ENCODE measurements at places on chromosomes 7 and 10.

DNA sequence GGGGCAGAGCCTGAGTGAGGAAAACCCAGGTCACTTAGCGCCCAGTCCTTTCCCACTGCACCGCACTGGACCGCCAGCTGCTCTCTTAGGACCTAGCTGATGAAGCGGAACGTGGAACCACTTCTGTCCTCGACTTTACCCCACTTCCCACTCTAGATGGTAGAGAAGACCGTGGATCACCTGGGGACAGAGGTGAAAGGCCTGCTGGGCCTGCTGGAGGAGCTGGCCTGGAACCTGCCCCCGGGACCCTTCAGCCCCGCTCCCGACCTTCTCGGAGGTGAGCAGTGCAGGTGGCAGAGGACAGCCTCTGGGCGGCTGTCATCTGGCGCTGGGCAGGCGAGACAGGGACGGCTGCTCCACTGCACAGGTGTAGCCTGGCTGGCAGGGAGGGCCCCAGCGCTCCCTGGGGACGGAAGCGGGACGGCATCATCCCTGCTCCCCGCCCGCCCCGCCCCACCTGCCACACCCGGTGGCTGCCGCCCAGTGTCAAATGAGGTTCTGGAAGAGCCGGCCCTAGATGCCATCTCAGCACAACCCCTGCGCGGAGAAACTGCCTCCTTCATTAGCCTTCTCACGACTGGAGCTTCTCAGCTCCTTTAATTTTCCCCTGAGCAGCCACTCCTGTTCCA is 11.7 kb downstream of the PLAC9 start:
- no peak for DNase-seq

DNA sequence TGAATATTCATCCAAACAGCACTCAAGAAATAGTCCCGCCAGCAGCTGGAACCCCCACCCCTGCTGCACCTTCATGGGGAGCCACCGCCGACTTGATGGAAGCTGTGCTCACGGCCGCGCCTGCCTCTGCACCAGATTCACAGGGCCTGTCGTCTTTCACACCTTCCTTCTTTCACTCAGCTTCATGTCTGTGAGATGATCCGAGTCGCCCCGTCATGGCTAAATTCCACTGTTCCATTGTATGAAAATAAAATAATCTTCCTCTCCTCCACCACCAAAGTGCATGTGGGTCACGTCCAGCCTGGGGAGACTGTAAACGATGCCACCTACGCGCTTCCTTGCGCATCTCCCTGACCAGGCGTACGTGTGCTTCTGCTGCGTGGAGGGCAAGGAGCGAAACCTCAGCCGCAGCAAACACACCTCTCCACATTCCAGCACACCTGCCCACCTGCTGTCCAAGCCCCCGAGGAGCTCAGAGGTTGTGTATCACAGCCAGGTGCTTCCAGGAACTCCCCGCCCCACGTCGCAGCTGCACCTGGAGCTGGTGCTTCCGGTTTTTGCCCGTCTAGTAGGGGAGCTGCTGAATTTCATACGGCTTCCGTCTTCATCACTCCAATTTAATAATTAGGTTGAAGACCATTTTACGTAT is 137.0 kb downstream of the PTPRN2 start:
- DNase-seq, result no peak

GRCh38 chr10:78969719-78970118 is 99.0 kb upstream of the ZMIZ1 start:
- DNase-seq, result no peak

GRCh38 chr10:124678557-124679240 is 65.5 kb downstream of the FAM53B start:
- DNase-seq, result no peak
